ENCODE measurements at places on chromosomes 2 and 18.

- peak; percentile 93 for DNase-seq
Observed at GRCh38 chr2:66364495-66365333, 70.2 kb upstream of the MEIS1 start.

DNA sequence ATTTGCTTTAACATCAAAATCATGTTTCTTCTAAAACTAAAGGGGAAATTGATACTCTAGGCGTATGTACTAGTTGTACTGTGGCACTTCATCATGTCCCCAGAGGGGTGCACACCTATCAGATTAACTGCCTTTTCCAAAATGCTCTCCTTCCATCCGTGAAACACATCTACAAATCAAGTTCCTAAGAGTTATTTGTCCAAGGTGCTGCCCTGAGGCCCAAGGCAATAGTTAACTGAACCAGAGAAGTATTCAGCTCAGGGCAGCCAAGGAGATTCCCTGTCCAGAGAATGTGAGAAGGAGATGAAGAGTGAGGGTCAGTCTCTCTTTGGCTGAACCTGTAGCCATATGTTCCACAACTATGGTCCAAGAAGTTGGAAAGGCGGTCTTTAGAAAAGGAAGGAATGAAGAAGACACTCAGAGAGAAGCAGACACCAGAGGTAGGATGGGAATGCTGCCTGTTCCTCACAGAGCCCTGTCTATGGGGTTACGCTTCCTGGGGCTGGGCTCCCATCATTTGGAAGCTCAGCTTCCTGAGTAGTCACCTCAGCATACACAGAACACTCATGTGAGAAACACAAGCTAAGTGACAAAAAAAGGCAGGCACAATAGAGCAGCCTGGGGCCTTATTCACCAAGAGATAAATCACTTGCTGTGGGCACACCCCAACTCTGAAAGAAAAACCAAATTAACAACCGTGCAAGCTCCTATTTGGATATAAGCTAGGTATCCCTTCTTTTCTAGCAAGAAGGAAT lies 55.6 kb downstream of the ANKRD44 start:
- no peak for DNase-seq

- DNase-seq, result peak; percentile 88
Observed at GRCh38 chr2:1632002-1632348, 112.3 kb downstream of the PXDN start.

DNA sequence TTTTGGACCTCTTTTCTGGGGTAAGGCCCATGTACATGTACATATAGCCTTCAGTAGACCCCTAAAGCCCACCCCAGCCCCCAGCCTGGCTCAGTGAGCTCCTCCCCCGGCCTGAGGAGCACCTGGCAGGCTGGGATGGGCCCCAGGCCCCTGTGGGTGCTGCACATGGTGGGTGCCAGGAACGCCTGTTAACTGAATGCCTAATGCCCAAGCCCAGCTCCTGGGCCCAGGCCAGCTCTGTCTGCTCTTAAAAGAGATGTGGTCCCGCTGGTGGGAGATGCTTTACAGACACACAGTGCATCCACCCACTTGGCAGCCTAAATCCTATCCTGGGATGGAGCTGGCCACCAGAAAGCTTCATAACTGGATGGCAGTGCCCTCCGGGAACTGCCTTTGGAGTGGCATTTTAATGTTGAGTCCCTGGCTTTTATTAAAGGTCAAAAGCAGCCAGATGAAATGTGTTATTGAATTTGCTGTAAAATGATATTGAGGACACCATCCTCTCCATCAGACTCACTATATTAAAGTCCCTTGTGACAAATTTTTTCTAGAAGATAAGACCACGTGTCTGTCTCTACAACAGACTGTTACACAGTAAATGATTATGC lies 7.7 kb upstream of the OXER1 start:
- no peak for DNase-seq

GRCh38 chr2:150282771-150283371 lies 204.6 kb downstream of the RND3 start:
- peak; percentile 70 for DNase-seq

Data from fibroblast of lung (primary cell).